ENCODE measurements at places on chromosomes 3 and 15.

DNA sequence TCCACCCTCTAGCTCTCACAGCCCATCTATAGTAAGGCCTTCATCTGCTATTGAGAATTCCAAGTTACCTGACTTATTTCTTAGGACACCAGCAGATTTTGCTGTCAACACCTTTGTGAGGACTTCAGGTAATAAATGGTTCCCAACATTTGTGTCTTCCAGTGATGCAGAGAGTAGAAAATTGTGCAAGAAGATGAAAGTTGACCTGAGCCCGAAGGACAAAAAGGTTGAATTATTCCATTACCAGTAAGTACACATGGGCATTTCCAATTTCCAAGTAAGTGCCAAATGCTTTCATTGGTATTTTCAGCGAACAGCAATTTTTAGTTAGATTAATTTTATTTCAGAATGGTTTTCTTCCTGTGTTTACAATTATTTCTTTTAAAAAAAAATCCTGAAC is 35.4 kb downstream of the PDIA5 start:
- no peak for DNase-seq

DNA sequence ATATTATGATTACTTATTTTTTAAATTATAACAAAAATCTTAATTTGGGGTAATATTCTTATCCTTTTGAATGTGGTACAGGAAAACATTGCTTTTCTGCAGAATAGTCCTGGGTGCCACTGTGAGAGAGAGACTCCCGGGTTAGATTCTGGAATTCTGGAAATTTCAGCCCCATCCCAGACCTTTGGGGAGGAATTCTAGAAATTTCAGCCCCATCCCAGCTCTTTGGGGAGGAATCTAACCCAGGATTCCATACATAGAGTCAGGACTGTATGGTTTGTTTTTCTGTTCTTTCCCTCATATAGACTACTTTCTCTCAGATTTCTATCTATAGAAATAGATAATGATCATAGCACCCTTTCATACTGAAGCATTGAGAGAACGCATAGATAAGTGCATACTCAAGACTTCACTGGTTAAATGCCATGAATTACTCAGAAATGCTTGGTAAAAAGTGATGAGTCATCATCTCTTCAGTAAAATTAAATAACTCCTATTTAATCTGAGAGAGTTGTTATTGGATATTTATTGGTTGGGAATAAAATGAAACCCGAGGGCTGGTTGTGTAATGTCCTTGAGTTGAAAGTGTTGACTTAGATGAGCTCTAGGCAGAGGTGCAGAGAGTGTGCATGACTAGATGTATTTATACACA is 8.3 kb downstream of the EIF2AK4 start:
- no peak for DNase-seq

DNA sequence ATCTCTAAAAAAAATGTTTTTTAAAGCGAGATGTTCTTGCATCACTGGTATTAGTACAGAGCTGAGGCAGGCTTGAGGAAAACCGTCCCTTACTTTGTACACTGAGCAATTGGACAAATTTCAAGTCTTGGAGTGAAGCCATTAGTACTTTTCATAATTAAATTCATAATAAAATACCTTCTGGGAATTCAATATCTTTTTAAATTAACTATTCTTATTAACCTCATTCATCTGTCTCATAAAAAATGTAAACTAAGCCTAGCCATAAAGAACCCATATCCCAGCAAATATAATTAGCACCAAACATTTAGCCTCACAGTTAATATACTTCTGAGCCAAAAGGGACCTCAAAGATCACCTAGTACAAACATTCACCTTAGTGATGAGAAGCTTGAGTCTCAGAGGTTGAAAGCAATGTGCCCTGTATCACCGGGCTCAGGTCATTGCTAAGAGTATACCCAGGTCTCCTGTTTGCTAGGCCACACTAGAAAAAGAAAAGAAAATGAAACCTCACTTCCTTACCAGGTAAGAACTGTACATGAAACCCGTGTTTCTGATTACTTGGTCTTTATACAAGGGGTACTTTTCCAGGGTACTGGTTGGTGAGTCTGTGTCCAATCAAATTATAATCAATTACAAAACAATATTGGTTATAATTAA is 192.5 kb downstream of the ADAMTS9 start:
- DNase-seq, result no peak

DNA sequence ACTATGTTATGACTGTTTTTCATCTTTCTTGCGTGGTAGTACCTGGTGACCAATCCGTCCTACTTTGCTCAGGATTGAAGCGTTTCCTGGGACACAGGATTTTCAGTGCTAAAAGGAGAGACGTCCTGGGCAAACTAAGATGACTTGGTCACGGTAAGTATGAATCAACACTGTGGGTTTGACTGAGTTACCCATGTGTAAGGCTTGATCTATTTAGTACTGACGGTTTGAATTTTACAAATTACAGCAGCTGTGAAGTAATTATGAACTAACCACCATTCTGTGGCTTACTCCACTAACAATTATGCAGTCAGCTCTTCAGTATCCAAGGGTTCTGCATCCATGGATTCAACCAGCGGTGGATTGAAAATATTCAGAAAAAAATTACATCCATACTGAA is 172.9 kb upstream of the FEZF2 start:
- DNase-seq, result no peak

- no peak for DNase-seq
Measured at GRCh38 chr3:50254577-50255250, 14.2 kb upstream of the SEMA3B start.

DNA sequence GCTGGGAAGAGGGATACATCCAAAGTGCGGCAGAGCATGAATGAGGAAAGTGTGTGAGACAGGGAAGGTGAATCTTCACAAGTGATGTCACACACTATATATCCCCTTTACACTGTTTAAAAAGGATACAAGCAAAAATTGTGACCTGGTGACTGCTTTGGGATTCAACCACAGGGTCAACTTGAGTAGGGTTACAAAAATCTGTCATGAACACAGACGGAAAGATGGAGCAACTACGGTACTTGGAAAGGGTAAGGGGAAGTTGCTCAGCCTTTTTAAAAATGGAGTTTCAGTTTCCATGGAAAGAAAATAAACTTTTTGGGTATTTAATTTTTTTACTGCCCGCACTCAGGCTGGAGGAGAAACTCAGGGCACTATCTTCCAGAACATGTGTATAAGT is 60.3 kb downstream of the B3GNT5 start:
- no peak for DNase-seq

GRCh38 chr15:38005953-38006808 is 71.7 kb downstream of the TMCO5A start:
- no peak for DNase-seq
